ENCODE measurements at places on chromosomes 13 and 19. TPM values are rescaled to one million over a fixed set of nuclear protein-coding genes. Genes with fewer than 3 reads are reported as not detected.

KLK2 gene
- not detected for total RNA-seq

GRCh38 chr19:11576227-11576626 is 1.2 kb downstream of the ACP5 start:
- no peak for DNase-seq

GRCh38 chr19:30648866-30649862 is 277.0 kb downstream of the ZNF536 start:
- peak; percentile 19 for DNase-seq

DNA sequence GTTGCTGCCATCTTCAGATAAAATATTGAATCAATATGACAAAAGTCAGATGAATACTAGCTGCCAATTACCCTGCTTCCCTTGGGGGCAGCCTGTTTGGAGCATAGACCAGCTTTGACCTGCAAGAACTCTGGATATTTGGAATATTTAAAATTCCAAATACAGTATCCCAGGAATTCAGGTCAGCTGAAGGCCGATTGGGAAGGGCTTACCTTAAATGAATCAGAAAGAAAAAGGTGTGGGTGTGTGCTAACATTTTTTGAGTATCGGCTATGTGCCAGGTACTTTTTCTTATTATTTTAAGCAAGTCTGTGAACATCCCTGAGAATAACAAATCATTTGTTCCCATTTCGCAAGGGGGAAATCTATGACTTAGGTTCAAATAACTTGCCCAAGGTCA is 1.8 kb upstream of the RUBCNL start:
- DNase-seq: no peak

DNA sequence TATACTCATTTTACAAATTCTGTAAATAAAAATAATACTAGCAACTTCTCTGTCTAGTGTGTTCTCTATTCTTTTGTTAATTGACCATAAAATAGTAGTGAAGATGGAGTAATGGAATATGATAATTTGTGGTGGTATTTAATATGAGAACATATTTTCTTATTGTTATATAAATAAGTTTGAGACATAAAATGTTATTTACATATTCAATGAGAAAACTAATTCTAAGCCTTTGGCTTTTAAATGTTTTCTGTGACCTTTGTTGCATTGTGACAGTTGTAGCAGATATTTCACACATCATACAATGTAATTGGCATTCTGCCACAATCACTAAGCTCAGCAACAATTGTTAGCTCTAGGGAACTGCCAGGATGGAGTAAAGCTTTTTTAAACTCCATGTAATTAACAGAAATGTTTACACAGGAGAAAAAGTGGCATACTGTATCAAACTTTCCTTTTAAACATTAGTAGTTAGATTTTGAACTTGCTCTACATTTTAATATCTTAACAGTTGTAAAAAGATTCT is 562.1 kb upstream of the PCDH9 start:
- DNase-seq: peak; percentile 5

All from skin of body (tissue), 3 donors.